ENCODE measurements at places on chromosomes 11 and 22.
A peak's percentile ranks its signal among the peaks of the same experiment; 100 is the strongest.

DNA sequence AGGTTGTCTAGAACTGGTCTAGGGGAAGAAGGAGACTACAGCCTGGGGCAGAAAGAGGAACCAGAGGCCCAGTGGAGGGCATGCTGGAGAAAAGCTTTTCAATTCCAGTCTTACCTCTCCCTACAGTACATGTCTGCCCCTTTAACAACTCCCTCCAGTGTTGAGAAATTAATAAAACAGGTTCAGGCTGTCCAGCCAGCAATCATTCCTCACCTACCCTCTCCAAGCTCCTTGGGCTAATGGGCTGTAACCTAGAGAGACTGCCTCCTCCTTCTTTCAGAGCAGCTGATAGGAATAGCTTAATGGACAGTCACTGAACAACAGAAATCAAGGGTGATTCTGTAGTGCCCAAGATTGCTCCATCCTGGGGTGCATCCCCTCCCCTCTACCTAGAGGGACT lies 8.8 kb downstream of the SLC35F2 start:
- DNase-seq, result no peak

GRCh38 chr11:14388352-14388751 lies 29.4 kb upstream of the RRAS2 start:
- DNase-seq, result no peak

- DNase-seq, result no peak
These were observed 663.2 kb downstream of the CNTN5 start for GRCh38 chr11:99683933-99684332.

DNA sequence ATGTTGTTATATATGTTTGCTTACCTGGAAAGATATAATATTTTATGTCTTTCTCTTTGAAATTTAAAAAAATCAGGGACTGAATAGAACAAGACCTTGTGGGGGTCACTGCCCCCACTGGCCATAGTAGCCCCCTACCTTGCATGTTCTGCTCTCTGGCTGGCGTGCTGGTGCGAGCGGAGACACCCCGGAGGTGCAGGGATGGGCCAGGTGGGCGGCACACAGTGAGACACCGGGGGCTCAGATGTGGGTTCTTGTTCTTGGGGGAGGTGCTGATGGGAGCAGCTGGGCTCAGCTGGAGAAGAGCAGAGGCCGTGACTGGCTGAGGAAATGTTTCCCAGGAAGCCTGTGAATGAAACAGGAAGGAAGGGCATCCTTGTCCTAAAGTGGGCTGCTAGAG lies 20.2 kb downstream of the GAB4 start:
- DNase-seq, result no peak

- DNase-seq, result no peak
These were observed 69.2 kb upstream of the RRM1 start for GRCh38 chr11:4025248-4025966.

DNA sequence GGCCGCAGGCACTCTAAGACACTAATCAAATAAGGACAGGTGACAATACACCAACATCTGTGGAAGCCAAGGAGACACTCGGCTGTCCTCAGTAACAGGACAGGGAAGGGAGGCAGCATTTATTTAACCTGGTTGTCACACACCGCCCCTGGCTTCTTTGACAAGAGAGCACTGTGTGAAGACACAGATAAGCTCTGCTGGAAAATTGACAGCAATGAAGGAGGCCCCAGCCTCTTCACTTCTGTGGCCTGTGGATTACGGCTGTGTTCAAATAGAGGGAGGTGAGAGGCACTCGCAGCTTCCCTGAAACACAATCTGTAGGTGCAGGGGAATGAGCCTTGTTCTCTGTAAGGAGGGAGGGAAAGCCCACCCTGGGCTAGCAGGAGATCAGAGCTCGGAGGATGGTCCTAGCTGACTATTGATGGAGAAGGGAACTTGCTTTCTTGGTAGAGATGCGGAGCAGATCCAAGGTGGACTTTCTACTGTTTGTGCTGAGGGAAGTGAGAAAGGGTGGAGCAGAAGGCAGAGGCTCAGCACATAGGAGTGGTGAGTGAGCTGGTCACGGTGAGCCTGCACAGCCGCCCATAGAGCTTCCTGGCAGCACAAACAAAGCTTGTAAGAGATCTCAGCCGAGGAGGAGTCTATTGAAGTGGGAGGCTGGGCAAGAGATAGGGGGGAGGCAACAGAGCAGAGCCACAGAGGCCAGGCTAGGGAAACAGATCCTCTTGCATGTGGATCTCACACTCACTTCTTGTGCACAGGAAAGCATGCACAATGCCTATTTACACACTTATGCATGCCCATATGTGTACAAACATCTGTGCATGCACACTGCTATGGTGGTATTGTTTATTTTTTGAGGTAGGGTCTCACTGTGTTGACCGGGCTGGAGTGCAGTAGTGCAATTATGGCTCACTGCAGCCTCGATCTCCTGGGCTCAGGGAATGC lies 114.6 kb upstream of the THY1 start:
- peak; percentile 15 for DNase-seq

DNA sequence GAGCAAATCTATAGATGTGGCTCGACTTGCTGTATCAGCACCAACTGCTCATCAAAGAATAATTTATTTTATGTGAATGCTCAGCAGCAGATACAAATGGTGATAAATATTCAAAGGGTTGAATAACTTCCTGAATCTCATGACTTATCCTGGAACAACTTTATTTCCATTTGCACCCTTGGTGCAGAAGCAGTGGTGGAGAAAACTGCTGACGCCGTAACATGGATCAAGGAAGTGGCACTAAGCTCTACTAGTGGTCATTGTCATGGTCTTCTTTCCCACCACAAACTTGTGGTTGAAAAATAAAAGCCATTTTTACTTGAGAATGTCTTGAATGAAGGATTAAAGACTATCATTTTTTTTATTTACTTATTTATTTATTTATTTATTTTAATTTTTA lies 14.6 kb downstream of the MARK2 start:
- DNase-seq, result no peak
